ENCODE measurements at places on chromosomes 2 and 18.

DNA sequence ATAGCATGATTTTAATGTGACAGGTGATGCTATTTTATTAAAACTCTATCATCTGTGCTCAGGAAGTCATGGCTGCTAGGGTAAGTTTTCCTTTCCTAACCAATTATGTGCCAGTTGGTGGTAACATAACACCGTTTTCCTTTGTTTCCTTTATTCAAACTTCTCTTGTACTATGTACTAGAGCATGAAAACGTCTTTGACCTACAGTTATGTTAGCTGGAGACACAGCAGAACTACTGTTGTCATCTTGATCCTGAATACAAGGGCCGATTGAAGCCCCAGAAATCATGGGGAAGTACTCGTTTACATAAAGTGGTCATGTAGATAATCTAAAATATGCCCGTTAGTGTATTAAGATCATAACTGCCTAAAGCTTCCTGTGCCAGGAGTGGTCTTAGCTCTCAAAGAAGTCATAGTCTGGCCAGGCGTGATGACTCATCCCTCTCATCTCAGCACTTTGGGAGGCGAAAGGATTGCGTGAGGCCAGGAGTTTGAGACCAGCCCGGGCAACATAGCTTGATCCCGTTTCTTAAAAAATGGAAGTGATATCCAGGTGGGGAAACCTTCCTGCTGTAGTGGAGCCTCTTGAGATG, 20.5 kb downstream of the NEDD4L start:
- no peak for DNase-seq

DNA sequence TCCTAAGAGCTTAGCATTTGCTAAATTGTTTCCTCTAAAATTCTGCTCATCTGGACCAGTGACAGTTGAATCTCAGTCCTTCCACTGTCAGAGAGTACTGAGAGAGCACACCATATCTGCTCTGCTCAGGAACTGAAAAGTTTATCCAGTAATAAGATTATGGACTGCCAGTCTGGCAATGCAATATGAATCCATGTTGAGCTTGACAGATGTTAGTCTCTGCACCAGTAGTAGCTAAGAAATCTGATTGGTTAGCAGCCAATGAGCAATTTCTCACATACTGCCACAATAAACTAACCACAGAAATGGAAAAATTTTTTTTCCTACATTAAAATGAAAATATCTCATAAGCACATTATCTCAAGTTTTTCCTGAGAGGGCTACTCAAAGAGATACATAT, 2.3 kb downstream of the PRKD3 start:
- no peak for DNase-seq

- no peak for DNase-seq
Observed at GRCh38 chr2:160989778-160990177, 170.4 kb upstream of the TANK start.

- DNase-seq = no peak
Observed at GRCh38 chr2:235836491-235836911, 331.7 kb downstream of the GBX2 start.

- DNase-seq = no peak
Observed at GRCh38 chr18:11268153-11268552, 118.8 kb upstream of the PIEZO2 start.

GRCh38 chr18:70132999-70133398, 72.5 kb downstream of the RTTN start:
- DNase-seq = no peak

- DNase-seq = no peak
Observed at GRCh38 chr2:188439986-188440385, 148.3 kb downstream of the GULP1 start.

- no peak for DNase-seq
Observed at GRCh38 chr18:8616028-8616401, 6.8 kb downstream of the RAB12 start.

DNA sequence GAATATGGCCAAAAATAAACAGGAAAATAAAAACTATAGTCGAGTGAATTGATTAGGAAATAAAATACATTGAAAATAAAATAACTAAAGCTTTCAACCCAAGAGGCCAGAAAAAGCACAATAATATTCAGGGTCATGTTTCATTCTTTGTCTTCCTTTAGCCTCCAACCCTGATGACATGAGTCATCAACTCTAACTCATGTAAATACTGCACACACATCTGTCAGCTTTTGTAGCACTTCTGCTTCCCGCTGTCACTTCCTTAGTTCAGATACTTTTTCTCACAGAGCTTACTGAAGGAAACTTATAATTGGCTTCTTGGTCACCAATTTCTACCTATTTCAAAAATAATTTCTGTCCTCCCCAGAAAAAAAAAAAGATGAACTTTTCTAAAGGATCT, 112.8 kb downstream of the UPP2 start:
- peak; percentile 81 for DNase-seq

DNA sequence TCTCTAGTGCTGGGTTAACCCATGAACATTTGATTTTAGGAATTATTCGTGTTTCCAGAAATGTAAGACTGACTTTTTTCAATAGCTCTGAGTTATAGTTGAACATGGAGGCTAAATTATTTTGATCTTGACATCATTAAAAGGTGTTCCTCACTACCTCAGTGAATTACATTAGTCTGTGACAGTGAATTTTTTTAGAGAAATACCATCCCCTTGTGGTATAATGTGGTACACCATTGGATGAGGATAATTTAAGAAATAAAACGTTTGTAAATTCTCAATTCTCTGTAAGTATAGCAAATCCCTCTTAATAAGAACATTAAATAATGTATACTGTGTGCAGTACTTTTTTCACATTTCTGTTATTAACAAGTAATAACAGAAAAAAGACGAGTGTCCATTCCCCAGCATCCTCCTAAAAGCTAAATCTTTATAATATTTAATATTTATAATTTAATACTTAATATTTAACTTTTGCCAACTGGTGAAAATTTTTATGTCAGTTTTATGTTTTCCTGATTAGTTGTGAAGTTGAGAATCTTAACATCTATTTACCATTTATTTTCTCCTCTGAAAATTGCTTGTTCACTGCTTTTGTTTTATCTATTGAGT, 70.3 kb upstream of the CWC22 start:
- peak; percentile 49 for DNase-seq

GRCh38 chr2:115484486-115484885, 1042.0 kb downstream of the DPP10 start:
- DNase-seq = no peak

- DNase-seq = no peak
Observed at GRCh38 chr2:128069769-128070168, 21.2 kb upstream of the UGGT1 start.

DNA sequence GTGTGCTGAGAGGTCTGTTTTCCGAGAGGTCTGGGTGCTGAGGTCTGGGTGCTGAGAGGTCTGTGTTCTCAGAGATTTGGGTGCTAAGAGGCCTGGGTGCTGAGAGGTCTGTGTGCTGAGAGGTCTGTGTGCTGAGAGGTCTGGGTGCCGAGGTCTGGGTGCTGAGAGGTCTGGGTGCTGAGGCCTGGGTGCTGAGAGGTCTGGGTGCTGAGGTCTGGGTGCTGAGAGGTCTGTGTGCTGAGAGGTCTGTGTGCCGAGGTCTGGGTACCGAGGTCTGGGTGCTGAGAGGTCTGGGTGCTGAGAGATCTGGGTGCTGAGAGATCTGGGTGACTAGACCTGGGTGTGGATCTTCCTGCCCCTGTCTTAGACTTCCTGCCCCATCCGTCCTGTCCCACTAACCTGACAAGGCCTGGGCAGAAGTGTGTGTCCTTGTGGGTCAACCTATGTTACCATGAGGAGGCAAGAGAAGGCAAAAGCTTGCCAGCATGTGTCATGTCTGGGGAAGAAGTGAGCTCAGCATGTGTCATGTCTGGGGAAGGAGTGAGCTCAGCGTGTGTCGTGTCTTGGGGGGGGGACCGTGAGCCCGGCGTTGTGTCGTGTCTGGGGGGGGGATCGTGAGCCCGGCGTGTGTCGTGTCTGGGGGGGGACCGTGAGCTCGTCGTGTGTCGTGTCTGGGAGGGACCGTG, 69.3 kb downstream of the KCNG2 start:
- DNase-seq = no peak

DNA sequence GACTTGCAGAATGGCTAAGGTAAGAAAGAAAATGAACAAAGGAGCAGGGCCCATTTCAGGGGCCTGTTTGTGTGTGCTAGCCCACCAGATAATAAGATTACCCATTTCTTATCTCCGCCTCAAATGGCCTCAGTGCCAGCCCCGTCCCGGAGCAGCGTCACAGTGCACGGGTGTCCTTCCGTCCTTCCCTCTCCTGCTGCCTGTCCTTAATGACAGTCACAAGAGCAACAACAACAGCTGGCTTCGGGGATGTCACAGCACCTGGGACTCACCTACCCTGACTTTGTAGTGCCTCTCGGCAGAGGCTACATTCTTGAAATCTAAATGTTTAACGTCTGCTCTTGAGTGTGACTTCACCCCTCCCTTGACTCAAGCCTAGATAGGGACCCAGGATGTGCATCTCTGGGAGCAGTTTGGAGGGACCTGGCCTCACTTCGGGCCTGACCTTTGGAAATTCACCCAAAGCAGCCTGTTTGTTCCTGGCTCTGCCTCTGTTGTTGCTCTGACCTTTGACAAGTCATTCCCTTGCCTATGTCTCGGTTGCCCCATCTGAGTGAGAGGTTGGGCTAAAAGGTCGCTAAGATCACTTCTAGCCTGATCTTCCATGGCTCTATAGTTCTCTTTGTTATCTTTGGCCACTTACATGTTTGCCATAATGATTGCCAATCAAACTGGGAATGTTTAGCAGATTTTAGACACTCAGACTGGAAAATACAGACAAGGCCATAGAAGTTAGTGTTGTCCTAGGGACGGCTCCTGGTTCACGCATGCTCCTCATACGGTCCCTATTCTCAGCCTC, 122.5 kb downstream of the KLHL29 start:
- DNase-seq = no peak

GRCh38 chr2:45678791-45679348, 27.4 kb downstream of the PRKCE start:
- no peak for DNase-seq

- DNase-seq = no peak
Observed at GRCh38 chr2:156576005-156576404, 139.8 kb downstream of the GPD2 start.

GRCh38 chr2:215451012-215451756, 15.3 kb upstream of the FN1 start:
- DNase-seq = no peak

DNA sequence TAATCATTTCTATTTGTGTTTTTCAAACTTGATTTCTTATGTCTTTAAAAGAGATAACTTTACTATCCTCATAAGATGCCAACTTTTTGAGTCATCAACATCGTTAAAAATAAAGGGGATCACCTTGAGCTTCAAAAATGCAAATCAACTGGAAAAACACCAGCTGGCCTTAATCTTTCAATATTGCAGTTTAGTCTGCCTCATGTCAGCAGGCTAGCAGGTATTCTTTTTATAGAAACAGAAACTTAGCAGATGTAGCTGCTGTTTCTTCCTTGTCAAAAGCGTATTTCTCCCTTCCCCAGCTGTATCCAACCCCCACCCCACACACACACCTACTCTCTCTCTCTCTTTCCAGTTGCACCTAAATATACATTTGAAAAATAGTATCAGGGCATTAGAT, 154.1 kb upstream of the ZNF804A start:
- DNase-seq = peak; percentile 43

DNA sequence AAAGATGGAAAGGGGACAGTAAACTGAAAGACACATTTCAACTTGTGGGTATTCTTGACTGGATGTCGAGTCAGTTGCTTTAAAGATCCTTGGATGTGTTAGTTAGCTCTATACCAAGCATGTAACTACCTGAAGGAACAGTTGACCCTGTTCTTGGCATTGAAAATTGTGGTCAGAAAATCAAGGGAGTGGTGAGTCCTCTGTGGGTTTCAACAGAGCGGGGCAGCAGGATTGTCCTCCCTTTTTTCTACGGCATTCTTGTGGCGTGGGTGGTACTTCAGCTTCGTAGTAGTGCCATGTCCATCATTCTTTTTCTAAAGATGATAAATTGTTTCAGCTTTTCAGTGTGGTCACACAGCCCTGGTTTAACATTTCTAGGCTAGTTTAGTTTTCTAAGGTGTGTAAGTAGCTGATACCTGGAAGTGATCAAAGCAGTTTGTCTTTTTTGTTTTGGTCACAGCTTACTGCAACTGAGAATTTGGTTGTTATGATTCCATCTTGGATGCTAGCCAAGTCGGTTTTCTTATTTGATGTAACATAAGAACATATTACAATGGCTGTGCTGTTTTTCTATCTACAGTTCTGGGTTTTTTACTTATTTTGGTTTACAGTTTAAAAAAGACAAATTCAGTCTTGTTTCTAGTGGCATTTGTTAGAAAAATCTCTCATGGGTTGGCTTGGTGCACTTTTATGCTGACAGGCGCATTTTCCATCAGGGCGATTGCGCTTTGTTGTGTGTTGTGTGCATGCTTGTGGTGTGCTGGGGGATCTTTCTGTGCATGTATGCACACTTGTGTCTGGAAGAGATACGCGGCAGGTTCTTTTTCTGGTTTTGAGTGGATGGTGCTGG, 84.7 kb downstream of the ZNF407 start:
- no peak for DNase-seq

DNA sequence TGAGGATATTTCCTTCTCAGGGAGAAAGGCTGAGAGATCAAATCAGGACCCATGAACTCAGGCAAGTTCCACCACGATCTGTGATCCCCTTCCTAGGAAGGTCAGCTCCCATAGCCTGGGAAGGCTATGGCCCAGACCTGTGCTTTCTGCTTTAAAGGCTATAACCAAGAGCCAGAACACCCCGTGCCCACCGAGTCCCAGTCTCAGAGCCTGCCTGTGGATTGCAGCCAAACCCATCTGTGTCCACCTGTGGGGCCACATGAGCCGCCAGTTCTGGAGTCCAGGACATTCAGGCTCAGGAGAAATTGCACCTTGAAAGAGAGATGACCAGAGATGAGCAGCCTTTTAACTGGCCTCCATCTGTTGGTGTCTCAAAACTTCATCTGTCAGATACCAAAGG, 46.9 kb downstream of the MAL start:
- no peak for DNase-seq

DNA sequence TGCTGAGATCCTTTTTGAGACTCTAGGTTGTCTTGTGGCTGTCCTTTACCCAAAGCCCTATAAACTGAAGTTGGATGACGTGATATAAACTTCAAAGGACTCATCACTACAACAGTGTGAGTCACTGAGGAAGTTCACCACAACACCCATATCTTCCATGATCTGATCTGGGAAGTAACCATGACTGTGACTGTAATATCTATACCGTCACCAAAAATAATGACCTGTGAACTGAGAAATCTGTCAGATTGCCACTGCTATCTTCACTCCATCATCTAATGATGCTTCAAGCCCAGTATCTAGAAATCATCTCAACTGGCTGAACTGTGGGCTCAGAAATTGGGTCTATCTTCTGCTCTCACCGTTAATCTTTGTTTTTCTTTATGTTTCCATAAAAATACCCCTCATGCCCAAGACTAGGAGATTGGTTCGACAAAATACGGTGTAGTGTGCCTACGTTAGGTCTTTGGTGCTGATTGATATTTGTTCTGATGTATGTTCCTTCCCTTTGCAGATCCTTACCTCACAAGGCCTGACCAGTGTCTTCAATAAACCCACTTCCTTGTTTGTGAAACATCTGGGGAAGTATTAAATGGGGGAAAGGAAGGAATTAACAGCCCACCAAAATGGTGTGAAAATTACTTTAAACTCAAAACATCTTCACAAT, 78.2 kb downstream of the MYL12B start:
- DNase-seq = no peak

- DNase-seq = no peak
Observed at GRCh38 chr2:44748-45341, 1.5 kb downstream of the FAM110C start.

All from NCI-H1694 treated with DMSO at 0.1 percent for 48 hours (cell line).